Breast epithelium (tissue), 4 donors: ENCODE measurements at places on chromosomes 5 and 9. TPM values are rescaled to one million over a fixed set of nuclear protein-coding genes. Genes with fewer than 3 reads are reported as not detected.

- H3K4me3 ChIP-seq, result no peak overlapping the region
- no peaks in the 10 kb centered on the region for H3K27me3 ChIP-seq
- H3K36me3 ChIP-seq, result no peaks in the 10 kb centered on the region
- H3K27ac ChIP-seq, result no peak overlapping the region
Measured at GRCh38 chr9:125701351-125701750, 5.7 kb downstream of the MAPKAP1 start.

- no peaks in the 10 kb centered on the region for H3K36me3 ChIP-seq
- H3K27ac ChIP-seq, result peak overlapping the region; percentile 34
- H3K4me3 ChIP-seq, result no peak overlapping the region
Measured at GRCh38 chr9:96519787-96520186, 69.8 kb downstream of the HABP4 start.

DNA sequence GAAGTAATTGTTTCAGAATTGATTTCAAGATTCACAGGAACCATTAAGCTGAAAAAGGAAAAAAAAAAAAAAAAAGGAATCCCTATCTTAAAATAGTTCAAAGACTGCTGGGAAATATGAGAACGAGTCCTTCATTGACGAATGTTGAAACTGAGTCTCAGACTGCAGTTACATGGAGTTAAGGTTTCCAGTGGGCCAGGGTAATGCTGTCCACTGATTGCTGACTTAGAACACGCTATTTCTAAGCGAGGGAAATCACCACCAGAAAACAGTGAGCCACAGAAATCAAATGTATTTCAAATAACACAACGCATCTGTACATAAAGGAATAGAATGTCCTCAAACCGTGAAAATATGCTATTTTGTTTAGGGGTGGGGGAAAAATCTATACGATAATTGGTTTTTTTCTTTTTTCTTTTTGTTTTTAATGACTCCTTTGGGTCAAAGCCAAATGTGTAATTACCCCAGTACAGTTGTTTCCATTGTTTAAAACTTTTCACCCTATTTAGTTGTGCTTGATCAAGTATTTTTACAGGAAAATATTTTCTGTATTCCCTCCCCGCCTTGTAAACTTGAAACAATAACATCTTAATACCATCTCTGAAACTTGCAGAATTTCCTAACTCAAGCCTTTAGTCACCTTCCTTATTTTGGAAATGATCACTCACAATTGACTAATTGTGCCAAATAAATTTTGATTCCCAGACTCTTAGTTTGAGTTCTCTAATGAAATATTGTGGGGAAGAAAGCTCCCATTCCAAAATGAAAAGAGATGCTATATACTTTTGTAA, 208.3 kb downstream of the MCTP1 start:
- H3K4me3 ChIP-seq, result no peak overlapping the region
- H3K36me3 ChIP-seq, result no peaks in the 10 kb centered on the region
- no peak for DNase-seq

GRCh38 chr9:11016081-11016480, 403.3 kb upstream of the PTPRD start:
- H3K36me3 ChIP-seq, result no peaks in the 10 kb centered on the region
- H3K27me3 ChIP-seq, result no peaks in the 10 kb centered on the region
- DNase-seq, result no peak
- no peaks in the 10 kb centered on the region for H3K4me1 ChIP-seq

Gene NTNG2
- total RNA-seq, result under 0.01 TPM

GRCh38 chr5:16061163-16061562, 118.4 kb downstream of the MARCHF11 start:
- H3K4me1 ChIP-seq, result no peaks in the 10 kb centered on the region
- H3K27me3 ChIP-seq, result no peaks in the 10 kb centered on the region
- DNase-seq, result no peak
- no peaks in the 10 kb centered on the region for H3K36me3 ChIP-seq
- no peak overlapping the region for H3K27ac ChIP-seq
- H3K4me3 ChIP-seq, result no peak overlapping the region

Gene FUBP3
- total RNA-seq, result 42.6 TPM
